ENCODE measurements at places on chromosomes 16 and 17.

GRCh38 chr17:32206861-32207260, 58.8 kb upstream of the RHBDL3 start:
- DNase-seq: no peak

- no peak for DNase-seq
These were observed 41.9 kb upstream of the EMP2 start for GRCh38 chr16:10622036-10622921.

DNA sequence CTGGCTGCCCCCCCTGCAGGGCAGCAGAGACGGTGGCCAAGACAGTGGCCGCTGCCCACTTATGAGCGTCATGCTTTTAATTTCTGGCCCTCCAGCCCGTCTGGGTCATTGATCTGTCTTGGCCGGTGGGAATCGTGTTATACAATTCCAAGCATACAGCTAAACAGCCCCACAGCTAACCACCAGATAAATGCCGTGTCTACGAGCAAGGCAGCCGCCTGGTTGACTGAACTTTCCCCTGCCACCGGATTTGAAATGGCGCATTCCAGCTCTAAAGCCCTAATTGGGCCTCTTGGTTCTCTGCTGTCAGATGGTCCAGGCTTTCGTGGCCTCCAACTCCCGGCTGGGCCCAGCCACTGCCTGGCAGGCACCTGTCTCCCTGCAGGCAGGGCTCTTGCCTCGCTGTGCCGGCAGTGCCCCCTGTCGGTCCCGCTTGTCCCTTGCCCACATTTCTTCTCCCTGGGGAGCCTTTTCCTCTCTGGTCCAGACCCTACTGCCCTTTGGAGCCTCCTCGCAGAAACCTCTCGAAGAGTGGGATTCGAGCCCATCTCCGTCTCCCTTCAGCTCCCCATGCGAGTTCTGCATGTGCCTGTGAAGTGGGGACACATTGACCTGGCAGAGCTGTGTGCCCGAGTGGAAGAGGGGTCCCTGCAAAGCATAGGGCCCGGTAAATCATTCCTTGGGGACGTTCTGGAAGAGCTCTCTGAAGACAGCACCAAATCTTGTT, 1.8 kb upstream of the RBFOX3 start:
- peak; percentile 82 for DNase-seq

DNA sequence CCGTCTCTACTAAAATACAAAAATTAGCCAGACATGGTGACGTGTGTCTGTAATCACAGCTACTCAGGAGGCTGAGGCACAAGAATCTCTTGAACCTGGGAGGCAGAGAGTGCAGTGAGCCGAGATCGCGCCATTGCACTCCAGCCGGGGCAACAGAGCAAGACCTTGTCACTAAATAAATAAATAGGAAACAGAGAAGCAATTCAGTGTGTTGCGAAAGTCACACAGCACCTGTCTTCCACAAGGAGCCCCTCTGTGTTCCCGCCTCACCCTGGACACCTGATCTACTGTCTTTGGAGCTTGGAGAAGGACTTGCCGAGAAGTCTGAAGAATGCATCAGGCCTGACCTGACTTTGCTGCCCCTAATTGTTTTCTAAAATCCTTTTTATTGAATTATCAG, 3.5 kb upstream of the CDH1 start:
- DNase-seq: no peak
